ENCODE measurements at places on chromosomes 5 and 9. TPM values are rescaled to one million over a fixed set of nuclear protein-coding genes. Genes with fewer than 3 reads are reported as not detected.

PCDHB13 gene
- total RNA-seq: 3.3 TPM

SLIT3 gene
- under 0.01 TPM for total RNA-seq

FOXD4L3 gene
- not detected for total RNA-seq

LYSMD3 gene
- total RNA-seq: 18.5 TPM

ZDHHC11 gene
- total RNA-seq: 2.1 TPM

CA9 gene
- total RNA-seq: not detected

GABRA1 gene
- not detected for total RNA-seq

NOXA1 gene
- total RNA-seq: 2.1 TPM

HOMER1 gene
- 12.0 TPM for total RNA-seq

CRB2 gene
- total RNA-seq: not detected

SPARC gene
- 760 TPM for total RNA-seq

FOXD4L4 gene
- 0.38 TPM for total RNA-seq

NR3C1 gene
- total RNA-seq: 12.6 TPM

DOK3 gene
- 3.4 TPM for total RNA-seq

SREK1 gene
- total RNA-seq: 38.7 TPM

BTNL8 gene
- not detected for total RNA-seq

OTP gene
- not detected for total RNA-seq

DPYSL3 gene
- total RNA-seq: 77.1 TPM

RNF145 gene
- total RNA-seq: 59.3 TPM

PCSK5 gene
- total RNA-seq: 2.5 TPM

ZNF454 gene
- total RNA-seq: 0.69 TPM

SLC38A9 gene
- total RNA-seq: 47.3 TPM

CCDC183 gene
- 0.81 TPM for total RNA-seq

DAPK1 gene
- total RNA-seq: 47.8 TPM

ASS1 gene
- total RNA-seq: 42.4 TPM

CAMK4 gene
- total RNA-seq: 0.32 TPM

RAI14 gene
- total RNA-seq: 453 TPM

DEPDC1B gene
- 10.5 TPM for total RNA-seq

CMYA5 gene
- total RNA-seq: not detected

BBLN gene
- total RNA-seq: 19.4 TPM

LCN6 gene
- not detected for total RNA-seq

PCDHGB6 gene
- total RNA-seq: 1.6 TPM

PCA3 gene
- under 0.01 TPM for total RNA-seq

ENTPD8 gene
- 0.16 TPM for total RNA-seq
